Astrocyte of the spinal cord (primary cell): ENCODE measurements at places on chromosomes 11 and 22.

GRCh38 chr11:10609636-10610035, 41.2 kb upstream of the LYVE1 start:
- DNase-seq: no peak

GRCh38 chr22:20141186-20142077, 9.4 kb downstream of the CCDC188 start:
- DNase-seq: peak; percentile 58

DNA sequence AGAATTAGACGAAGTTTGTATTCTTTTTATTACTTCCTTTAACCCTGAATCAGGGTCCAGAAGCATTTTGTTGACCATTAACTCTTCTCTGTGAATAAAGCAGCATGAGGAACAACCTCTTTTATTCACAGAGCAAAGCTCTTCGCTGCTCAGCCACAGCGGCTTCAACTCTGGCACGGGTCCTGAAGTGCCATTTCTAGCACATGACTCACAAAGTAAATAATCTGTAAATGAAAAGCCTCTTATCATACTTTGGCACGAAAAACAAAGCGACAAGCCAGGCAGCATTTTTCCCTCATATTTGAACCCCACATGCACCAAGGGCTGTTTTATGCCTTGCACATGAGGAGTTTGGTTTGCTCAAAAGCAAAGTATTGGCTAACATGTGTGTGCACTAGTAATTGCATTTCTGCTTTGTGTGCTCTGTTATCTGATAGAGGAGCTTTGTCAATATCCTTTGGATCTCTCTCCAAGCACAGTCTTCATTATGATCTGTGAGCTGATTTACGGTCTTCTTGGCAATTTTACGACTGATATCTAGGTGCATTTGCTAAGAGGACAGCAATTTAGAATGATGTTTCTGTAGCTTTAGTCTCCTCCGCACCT, 33.0 kb upstream of the APOBEC3A start:
- DNase-seq: peak; percentile 94

GRCh38 chr11:61555051-61555969, 25.6 kb downstream of the SYT7 start:
- no peak for DNase-seq

DNA sequence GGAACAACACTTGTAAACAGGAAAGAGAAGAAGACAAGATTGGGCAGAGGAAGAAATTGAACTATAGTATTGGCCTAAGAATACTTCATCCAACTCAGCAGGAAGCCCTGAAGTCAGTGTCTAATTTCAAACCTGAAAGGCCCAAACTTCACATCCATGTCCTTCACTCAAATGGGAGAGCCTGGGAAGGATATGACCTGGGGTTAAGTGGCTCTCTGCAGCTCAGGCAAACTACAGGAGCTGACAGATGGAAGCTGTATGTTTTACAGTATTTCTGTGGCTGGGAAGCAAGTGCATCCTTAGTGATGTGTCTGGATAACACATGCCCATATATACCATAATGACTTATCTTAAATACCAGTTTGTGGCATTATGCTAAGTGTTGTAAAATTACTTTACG, 196.2 kb downstream of the SOX6 start:
- DNase-seq: no peak

DNA sequence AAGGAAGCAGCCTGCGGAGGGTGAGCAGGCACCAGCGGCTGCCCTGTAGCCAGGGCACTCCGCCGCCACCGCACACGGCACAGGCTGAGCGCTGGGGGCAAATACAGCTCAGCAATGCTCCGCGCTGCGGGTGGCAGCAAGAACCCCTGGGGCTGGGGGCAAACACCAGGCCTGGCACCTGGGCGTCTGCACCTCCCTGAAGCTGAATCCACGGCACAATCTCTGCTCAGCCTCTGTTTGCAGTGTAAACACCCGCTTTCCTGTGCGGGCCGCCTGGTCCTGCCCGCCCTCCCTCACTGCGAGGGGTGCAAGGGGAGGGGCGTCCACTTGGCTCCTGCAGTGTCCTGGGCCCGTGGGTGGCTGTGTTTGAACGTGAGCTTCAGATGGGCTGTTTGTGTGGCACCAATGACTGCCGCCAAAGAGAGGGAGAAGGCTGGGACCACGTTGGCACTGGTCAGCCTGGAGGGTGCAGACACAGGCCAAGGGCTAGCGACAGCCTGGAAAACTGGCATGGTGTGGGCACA, 14.8 kb upstream of the MPPED1 start:
- no peak for DNase-seq

GRCh38 chr11:120853435-120853834, 170.5 kb upstream of the TBCEL start:
- DNase-seq: no peak
